Muscle of back (tissue), 13 donors: ENCODE measurements at places on chromosomes 6 and 20. TPM values are rescaled to one million over a fixed set of nuclear protein-coding genes. Genes with fewer than 3 reads are reported as not detected.

The PPP1R16B gene
- 5.6 TPM for polyA plus RNA-seq

The CCN5 gene
- polyA plus RNA-seq = 0.09 TPM

The C20orf144 gene
- polyA plus RNA-seq = 0.36 TPM

The TFAP2C gene
- not detected for polyA plus RNA-seq

The NDRG3 gene
- 21.4 TPM for polyA plus RNA-seq

The GHRH gene
- polyA plus RNA-seq = not detected

The IL17F gene
- polyA plus RNA-seq = not detected

The SMOC2 gene
- polyA plus RNA-seq = 146 TPM

The TDRD6 gene
- 1.8 TPM for polyA plus RNA-seq

The KCNS1 gene
- 0.08 TPM for polyA plus RNA-seq

The RREB1 gene
- polyA plus RNA-seq = 22.1 TPM

The MPIG6B gene
- 0.76 TPM for polyA plus RNA-seq

The LY6G6F gene
- 0.38 TPM for polyA plus RNA-seq

The PSMG4 gene
- polyA plus RNA-seq = 11.4 TPM

The UCKL1 gene
- 40.0 TPM for polyA plus RNA-seq

The POU5F1 gene
- 0.43 TPM for polyA plus RNA-seq

The C6orf47 gene
- 16.0 TPM for polyA plus RNA-seq

The SCUBE3 gene
- polyA plus RNA-seq = 1.0 TPM

The HLA-DRA gene
- polyA plus RNA-seq = 32.6 TPM

The TRERF1 gene
- polyA plus RNA-seq = 8.7 TPM

The BANF2 gene
- not detected for polyA plus RNA-seq

The PPIL6 gene
- 5.2 TPM for polyA plus RNA-seq

The PCK1 gene
- 0.34 TPM for polyA plus RNA-seq

The SSTR4 gene
- not detected for polyA plus RNA-seq

The FOXA2 gene
- polyA plus RNA-seq = not detected
